ENCODE measurements at places on chromosomes 5 and 9. TPM values are rescaled to one million over a fixed set of nuclear protein-coding genes. Genes with fewer than 3 reads are reported as not detected.
A peak's percentile ranks its signal among the peaks of the same experiment; 100 is the strongest.

DNA sequence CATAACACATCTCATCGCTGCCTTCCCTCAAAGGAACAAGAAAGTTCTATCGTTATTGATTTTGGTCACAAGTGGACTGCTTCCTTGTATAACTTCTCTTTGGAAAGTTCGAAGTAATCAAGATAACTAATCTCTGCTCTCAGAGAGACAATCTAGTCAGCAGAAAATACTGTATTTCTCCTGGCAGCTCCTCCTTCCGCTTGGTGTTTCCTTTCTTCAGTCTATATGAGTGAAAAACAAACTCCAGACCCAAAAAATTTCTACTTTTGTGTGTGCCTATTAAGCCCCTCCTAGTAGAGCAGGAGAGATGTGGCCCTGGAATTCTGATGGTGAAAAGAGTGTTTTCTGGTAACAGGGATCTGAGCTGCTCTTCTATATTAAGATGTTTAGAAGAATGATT, 24.5 kb downstream of the OSTF1 start:
- no peak overlapping the region for H3K4me3 ChIP-seq
- H3K27ac ChIP-seq = no peak overlapping the region
- H3K4me1 ChIP-seq = peaks cover 7% of the 10 kb centered on the region

DNA sequence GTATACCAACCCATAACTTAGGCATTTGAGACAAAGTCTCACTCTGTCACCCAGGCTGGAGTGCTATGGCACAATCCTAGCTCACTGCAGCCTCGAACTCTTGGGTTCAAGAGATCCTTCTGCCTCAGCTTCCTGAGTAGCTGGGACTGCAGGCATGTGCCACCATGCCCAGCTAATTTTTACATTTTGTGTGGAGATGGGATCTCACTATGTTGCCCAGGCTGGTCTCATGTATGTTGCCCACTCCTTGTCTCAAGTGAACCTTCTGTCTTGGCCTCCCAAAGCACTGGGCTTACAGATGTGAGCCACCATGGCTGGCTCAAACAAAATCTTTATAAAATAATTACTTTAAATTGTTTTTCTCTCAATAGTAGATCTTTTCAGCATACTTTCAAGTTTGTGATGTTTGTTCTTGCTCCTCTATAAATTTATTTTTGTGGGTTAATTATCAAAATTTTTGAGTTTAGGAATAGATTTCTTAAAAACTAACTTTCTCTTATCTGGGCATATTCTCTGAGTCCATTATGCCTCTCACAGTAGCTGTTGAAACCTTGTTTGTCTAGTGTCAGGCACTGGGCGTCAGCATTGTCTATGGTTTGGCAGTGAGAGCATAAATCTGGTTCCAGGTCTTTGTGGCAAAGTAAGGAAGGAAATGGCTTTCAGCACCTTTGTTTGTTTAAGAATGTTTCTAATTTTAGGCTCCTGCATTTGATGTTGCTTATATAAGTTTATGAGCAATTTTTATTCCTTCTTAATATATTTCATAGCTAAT, 38.7 kb downstream of the NLN start:
- DNase-seq = no peak
- no peak overlapping the region for H3K4me3 ChIP-seq
- no peaks in the 10 kb centered on the region for H3K4me1 ChIP-seq
- no peaks in the 10 kb centered on the region for H3K27me3 ChIP-seq

GRCh38 chr5:78896132-78896531, 89.0 kb downstream of the ARSB start:
- no peaks in the 10 kb centered on the region for H3K27me3 ChIP-seq
- no peak for DNase-seq
- peaks cover 15% of the 10 kb centered on the region for H3K36me3 ChIP-seq
- H3K27ac ChIP-seq = no peak overlapping the region
- H3K4me1 ChIP-seq = peaks cover 8% of the 10 kb centered on the region
- no peak overlapping the region for H3K4me3 ChIP-seq

DNA sequence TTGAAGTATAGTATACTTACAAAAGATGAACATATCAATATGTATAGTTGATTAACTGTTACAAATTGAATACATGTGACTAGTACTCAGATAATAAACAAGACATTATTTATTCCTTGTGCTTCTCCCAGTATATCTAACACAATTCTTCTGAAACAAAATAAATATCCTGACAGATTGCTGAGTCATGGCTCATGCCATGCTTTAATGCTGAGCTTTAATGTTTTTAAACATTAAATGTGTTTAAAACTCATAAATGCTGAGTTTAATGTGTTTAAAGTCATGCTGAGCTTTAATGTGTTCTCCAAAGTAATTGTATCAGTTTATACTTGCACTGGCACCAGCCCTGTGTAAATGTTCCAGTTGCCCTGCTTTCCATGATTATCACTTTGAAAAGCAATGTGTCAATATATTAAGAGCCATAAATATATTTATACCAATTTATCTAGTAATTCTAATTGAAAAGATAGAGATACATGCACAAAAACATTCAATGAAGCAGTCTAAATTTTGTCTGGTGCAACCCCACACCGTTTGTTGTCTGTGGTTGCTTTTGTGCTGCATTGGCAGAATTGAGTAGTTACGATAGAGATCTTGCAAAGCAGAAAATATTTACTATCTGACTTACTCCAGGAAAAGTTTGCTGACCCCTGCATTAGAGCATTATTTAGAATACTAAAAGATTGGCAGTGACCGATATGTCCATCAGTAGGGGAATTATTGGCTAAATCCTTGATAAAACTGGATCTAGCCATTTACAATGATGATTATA, 15.7 kb downstream of the KIAA1958 start:
- no peak for DNase-seq
- H3K4me1 ChIP-seq = peaks cover 8% of the 10 kb centered on the region
- H3K27ac ChIP-seq = no peak overlapping the region
- no peak overlapping the region for H3K4me3 ChIP-seq
- H3K27me3 ChIP-seq = no peaks in the 10 kb centered on the region

DNA sequence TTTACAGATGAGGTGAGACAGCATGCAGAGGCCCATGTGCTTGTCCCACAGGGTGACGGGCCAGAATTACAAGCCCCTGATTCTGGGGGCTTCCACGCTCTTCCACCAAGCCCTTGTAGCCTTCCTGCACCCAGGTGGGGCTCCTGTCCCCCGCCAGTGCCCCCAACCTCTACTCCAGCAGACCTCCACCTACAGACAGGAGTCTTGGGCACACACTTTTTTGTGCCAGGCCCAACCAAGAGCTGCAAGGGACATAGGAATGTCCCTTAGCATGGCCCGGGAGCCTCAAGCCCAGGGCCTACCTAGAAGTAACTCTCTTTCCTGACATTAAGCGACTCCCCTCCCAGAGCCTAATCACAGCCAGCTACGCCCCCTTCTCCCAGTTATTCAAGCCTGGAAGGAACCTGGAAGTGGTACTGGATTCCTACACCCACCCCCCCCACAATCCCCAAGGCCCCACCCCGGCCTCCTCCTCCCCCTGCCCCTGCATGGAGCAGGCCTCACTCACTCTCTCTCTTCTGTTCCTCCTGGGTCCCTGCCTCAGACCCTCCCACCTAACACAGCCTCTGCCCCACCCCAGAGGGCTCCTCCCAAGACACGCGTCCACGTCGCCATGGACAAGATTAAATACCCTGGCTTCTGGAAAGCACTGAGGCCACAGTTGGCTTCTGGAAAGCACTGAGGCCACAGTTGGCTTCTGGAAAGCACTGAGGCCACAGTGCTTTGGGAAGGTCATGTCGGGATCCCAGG, 30.5 kb downstream of the ADAMTS2 start:
- peaks cover 2% of the 10 kb centered on the region for H3K27me3 ChIP-seq
- DNase-seq = no peak
- H3K36me3 ChIP-seq = peaks cover 5% of the 10 kb centered on the region
- peak overlapping the region; percentile 18 for H3K27ac ChIP-seq
- H3K4me1 ChIP-seq = peaks cover 21% of the 10 kb centered on the region

DNA sequence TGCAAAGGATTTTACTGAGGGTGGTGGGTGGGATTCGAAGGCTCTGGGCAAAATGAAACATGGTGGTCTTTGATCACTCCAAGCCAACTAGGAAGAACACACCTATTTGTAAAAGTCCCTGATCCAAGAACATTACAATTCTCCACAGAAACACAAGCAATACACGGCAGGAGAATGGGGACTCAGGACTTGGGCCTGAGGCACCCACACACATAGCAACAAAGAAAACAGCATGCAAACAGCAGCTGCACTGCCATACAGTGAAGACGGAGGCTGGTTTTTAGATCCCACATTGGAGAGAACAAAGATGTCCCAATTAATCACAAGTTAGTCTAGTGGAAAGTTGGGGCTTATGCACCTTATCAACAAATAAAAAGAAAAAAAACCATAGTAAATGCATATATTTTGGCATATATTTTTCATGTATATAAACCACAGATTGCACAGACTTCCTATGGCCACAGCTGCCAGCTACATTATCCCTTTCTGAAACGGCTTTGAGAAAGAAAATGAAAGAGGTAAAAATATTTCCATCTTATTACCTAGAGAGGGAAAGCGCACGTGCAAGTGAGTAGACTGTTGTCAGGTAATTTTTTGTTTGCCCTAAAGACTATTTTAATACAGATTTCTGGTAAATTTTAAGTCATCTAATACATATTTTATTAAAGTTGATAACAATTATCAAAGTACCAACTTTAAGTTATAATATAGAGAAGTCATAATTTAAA, 410.9 kb downstream of the BNC2 start:
- H3K27ac ChIP-seq = no peak overlapping the region
- peaks cover 4% of the 10 kb centered on the region for H3K36me3 ChIP-seq
- H3K4me1 ChIP-seq = peaks cover 40% of the 10 kb centered on the region

GRCh38 chr9:108467653-108468324, 388.0 kb downstream of the ACTL7B start:
- DNase-seq = no peak
- H3K4me1 ChIP-seq = peaks cover under 1% of the 10 kb centered on the region
- H3K4me3 ChIP-seq = no peak overlapping the region

- peaks cover 2% of the 10 kb centered on the region for H3K36me3 ChIP-seq
- no peak overlapping the region for H3K4me3 ChIP-seq
- H3K4me1 ChIP-seq = no peaks in the 10 kb centered on the region
- DNase-seq = no peak
Measured at GRCh38 chr5:11851965-11852716, 52.1 kb downstream of the CTNND2 start.

DNA sequence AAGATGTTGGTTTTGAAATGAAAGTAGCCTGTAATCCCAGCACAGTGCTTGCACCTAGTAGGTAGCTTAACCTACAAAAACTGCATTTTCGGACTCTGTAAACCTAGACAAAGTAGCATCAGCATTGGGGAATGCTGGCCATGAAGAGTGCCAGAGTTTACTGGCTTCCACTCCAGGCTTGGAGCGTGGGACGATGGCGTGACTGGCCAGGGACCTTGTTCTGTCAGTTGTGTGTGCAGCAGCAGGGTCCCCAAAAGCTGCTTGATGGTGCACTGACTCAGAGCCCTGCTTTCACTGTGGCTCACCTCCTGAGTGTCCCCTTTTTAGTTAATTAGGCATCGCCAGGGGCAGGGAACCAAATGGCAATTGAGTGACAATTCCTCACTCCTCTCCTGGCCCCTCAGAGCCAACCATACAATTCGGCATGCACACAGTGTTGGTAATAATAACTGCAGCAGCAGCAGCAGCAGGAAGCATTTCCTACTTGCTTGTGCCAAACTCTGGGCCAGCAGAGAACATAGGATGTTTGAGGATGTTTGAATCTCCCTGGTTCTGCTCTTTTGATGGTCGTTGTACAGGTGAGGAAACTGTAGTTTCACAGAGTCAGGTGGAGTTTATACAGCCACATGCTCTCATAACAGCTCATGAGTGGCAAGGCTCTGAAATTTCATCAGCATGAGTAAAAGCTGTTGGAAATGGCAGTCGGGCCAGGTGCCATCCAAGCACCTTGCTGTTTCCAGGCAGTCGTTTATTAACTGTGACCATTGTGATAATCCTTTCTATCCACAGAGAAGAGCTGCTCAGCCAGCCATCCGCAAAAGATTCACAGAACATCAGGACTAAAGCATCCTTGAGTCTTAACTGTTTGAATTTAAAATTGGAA, 4.2 kb downstream of the UBE2QL1 start:
- peaks cover 3% of the 10 kb centered on the region for H3K36me3 ChIP-seq
- peak overlapping the region; percentile 8 for H3K4me3 ChIP-seq
- H3K4me1 ChIP-seq = no peaks in the 10 kb centered on the region
- H3K27me3 ChIP-seq = peaks cover 84% of the 10 kb centered on the region
- no peak overlapping the region for H3K27ac ChIP-seq
- no peak for DNase-seq

GRCh38 chr9:107927276-107927675, 437.7 kb upstream of the KLF4 start:
- no peak for DNase-seq
- no peak overlapping the region for H3K4me3 ChIP-seq
- no peaks in the 10 kb centered on the region for H3K27me3 ChIP-seq
- no peaks in the 10 kb centered on the region for H3K4me1 ChIP-seq
- H3K36me3 ChIP-seq = no peaks in the 10 kb centered on the region

DNA sequence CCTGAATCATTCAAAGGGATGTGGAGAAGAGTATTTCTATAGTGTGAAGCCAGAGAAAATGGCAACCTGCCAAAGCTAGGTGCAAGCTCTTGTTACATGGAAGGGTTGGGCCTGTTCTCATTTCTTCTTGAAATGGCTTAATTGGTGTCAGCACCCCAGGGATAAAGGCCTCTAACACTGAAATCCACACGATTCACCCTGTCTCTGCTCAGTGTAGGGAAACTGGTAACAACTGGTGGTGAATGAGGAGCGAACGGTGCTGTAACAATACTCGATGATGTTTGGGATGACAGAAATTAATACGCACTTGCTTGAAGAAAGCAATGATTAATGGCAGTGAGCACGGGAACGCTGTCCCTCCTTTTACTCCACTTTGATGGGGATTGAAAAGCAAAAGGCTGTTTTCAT, 16.2 kb downstream of the PBX3 start:
- H3K4me3 ChIP-seq = peak overlapping the region; percentile 74
- H3K27ac ChIP-seq = peak overlapping the region; percentile 67
- no peaks in the 10 kb centered on the region for H3K36me3 ChIP-seq
- peaks cover 58% of the 10 kb centered on the region for H3K4me1 ChIP-seq
- no peaks in the 10 kb centered on the region for H3K27me3 ChIP-seq

DNA sequence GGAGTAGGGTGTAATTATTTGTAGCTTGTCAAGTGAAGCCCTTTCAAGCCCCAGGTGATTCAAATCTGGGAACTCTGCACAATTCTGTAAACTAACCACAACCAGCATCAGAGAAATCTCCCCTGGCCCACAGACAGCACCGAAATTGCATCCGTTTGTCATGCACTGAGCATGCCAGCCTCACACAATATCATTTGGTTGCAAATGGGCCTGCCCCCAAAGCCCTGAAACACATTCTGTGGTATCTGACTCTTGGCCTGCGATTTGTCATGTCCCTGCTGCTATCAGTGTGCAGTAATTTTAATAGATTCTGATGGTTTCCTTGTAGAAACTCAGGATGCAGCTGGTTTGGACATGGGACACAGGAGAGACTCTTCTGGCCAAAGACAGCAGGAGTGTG, 35.3 kb downstream of the SNX24 start:
- no peak overlapping the region for H3K4me3 ChIP-seq
- H3K36me3 ChIP-seq = peaks cover 6% of the 10 kb centered on the region
- H3K27ac ChIP-seq = no peak overlapping the region
- no peaks in the 10 kb centered on the region for H3K27me3 ChIP-seq

The ARAP3 gene
- 8.4 TPM for total RNA-seq

The IFNB1 gene
- not detected for total RNA-seq

Measured in type B pancreatic cell (in vitro differentiated cells).